GM03348 (cell line): ENCODE measurements at places on chromosomes 11 and 22.

- no peak for DNase-seq
These were observed 17.7 kb downstream of the FJX1 start for GRCh38 chr11:35635933-35636332.

GRCh38 chr11:73314117-73314961 is 6.3 kb downstream of the ARHGEF17 start:
- no peak for DNase-seq

- no peak for DNase-seq
These were observed 41.0 kb upstream of the MS4A8 start for GRCh38 chr11:60658409-60658808.

DNA sequence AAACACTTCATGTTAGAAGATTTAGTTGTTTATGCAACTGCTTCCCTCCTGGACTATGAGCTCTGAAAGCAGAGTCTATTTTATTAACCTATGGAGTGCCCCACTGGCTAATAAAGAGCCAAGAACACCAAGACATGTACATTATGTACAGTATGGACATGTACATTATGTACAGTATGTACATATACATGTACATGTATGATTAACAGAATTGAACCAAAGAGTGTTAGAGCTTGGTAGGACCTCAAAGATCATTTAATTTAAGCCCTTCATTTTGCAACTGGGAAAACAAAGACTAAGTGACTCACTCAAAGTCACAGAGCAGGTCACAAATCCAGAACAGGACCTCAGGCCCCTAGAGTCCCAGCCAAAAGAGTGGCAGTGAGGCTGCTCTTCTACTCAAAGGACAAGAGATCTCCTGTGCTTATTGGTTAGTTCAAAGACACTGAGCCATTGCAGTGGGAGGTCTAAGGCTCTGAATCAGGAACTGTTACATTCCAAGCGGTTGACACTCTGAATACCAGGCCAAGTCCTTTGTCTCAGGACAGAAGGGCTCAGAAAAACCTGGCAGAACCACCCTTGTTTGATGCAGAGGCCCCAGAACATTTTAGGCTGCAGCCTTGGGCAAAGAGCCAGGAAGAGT is 103.8 kb downstream of the FAM168A start:
- peak; percentile 80 for DNase-seq

GRCh38 chr11:6895010-6895409 is 2.7 kb upstream of the OR2D2 start:
- DNase-seq: no peak

DNA sequence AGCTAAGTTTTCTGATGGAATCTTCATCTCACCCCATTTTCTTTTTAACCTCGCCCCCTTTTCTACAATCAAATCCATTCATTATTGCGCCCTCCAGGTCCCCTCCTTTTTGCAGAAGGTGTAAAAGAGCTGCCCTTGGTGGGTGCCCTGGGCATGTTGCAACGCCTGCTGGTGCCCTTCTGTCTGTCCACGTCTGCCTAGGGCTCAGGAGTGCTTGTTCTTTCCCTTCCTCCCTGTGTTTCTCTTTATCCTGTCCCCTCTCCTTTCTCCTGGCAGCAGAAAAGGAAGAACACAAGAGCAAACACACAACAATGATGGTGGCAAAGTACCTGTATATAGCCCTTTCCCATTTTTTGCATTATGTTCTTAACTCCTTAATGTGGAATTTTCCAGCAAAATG is 6.2 kb upstream of the TLCD5 start:
- DNase-seq: no peak

- DNase-seq: peak; percentile 53
These were observed 5.9 kb downstream of the USP2 start for GRCh38 chr11:119375337-119376196.

GRCh38 chr22:46238541-46238940 is 11.6 kb downstream of the CDPF1 start:
- no peak for DNase-seq

DNA sequence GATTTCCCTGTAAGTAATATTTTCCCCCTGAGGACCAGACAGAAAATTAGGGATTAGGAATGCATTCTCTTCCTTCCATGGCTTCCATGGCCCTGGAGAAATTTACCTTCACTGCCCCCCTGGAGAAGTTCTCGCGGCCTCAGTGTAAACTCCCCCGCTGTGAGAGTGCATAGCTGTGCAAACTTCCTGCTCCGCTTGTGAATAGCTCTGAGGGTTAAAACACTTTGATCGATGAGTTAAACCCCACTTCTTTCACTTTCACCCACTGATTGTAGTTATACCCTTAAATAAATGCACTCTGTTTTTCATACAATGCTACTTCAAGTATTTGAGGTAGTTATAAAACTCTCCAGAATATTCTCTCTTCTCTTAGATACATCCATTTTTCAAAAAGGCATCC is 190.8 kb downstream of the DSCAML1 start:
- DNase-seq: no peak

- DNase-seq: no peak
These were observed 1.9 kb downstream of the CRYBB1 start for GRCh38 chr22:26615830-26616435.

DNA sequence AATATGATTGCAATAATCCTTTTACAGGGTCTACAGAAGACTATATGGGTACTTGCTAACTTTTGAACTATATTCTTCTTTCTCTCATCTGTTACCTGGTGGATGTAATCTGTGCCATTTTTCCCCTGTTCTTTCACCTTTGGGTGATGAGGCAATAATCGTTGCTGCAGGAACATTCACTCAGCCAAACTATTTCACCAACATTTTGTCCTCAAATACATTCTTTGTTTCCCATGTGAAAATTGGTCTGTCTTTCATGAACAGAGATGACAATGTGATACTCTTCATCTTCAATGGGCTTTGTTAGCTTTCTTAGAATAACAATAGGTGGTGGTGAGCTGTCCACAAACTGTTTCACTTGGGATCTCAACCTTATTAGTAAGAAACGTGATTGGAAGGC is 52.1 kb upstream of the CAPRIN1 start:
- DNase-seq: no peak

DNA sequence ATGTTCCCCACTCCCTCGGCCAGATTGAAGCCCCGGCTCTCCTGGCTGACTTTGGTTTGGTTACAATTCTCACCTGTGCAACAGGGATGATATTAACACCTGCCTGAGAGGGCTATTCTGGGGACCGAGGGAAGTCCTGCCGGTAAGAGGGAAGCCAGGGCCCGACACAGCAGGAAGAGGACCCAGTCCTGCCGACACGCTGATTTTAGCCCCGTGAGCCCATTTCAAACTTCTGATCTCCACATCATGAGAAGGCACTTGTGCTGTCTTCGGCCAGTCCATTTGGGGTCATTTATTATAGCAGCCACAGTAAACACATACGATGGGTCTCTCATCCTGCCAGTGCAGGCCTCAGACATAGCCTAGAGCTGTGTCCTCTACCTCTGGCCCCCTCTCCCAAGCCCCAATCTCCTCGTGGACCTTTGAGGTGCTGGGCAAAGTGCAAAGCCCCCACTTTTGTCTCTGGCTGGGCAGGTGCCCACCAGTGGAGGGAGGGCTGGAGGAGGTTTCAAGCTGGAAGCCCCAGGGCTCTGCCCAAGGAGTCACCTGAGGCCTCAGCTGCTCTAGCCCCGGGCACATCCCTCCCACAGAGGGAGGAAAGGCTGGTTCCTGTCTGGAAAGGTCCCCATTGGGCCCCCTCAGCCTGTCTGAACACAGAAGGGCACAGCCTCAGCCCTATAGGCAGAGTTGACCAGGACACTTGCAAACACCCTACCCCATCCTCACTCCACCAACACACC is 59.1 kb upstream of the FGF3 start:
- DNase-seq: no peak

- DNase-seq: no peak
These were observed 25.9 kb downstream of the ZNF195 start for GRCh38 chr11:3353066-3353465.

- no peak for DNase-seq
These were observed 17.7 kb downstream of the MCM5 start for GRCh38 chr22:35417606-35418005.

DNA sequence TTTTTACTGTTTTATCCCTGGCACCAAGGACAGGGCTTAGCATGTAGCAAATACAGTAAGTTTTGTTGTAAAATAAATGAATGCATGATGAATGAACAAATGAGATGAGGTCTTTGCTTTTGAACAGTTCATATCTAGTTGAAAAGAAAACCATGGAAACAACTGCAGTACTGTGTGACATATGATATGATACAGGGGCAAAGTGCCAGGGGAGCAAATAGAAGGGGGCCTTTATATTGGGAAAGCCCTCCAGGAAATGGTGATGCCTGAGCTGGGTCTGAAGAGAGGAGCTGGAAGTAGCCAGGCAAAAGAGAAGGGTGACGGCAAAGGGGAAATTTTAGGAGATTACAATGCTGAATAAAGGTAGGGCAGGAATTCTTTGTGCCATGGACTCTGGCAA is 63.8 kb upstream of the UCP3 start:
- DNase-seq: no peak
